ENCODE measurements at places on chromosomes 13 and 19.

- DNase-seq = no peak
Measured at GRCh38 chr13:52835071-52835839, 13.2 kb downstream of the PCDH8 start.

DNA sequence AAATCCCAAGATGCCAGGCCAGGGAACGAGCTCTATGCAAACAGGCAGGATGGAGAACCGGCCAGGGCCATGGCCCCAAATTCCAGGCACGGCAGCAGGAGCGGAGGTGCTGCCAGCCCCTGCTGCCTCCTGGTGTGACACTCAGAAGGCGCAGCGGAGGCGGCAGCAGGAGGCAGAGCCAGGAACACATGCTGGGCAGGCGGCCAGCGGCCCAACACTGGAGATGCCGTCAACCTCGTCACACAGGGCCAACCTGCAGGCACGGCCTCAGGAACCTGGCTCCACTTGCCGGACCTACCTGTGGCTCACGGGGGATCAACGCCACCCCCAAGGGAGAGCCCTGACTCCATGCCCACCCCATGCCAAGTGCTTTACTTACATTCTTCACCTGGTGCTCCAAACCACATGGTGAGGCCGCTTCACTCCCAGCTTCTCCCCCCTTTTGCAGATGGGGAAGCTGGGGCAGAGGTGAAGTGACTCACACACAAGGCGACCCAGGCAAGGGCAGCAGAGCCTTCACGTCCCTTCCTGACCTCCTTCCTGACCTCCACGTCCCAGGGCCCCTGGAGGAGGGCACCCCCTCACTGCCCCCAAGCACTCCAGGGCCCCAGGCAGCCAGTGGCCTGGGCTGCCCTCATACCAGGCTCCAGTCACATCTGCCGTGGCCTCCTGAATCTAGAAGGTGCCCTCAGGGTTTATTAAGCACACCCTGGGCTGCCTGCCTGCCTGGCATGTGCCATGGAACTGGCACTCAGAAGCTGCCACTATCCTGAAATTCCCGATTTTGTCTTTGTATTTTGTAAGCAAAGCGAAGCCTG, 43.5 kb downstream of the GGACT start:
- DNase-seq = no peak

- DNase-seq = peak; percentile 66
Measured at GRCh38 chr19:45467456-45468158, at the start of gene FOSB. FOSB (plus strand) TSS chr19:45467996; CDS start chr19:45468587, 591 bp downstream.

DNA sequence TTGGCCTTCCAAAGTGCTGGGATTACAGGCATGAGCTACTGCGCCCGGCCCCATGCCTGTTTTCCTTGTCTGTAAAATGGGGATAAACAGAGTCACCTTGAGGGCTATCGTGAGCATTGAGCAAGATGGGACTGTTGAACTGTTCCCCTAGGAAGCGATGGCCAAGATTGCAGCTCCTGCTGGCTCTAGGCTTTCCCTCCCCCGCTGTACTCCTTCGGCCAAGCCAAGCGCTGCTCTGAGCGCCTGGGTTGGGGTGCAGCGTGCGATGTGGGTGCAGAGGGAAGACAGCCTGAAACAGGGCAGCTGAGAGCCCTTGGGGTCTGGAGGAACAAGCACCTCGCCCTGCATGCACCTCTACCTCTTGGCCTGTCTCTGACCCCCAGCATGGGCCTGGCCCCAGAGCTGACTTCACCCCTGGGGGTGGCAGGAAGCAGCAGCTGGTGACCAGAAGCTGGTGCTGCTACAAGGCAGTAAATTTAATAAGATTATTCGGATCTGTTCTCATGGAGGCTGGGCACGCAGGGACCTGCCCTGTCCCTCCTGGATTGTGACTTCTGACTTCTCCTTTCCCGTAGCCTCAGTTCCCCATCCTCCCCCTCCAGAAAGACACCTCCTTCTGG, 5.3 kb downstream of the GNG8 start:
- DNase-seq = no peak
